ENCODE measurements at places on chromosomes 11 and 22.
A peak's percentile ranks its signal among the peaks of the same experiment; 100 is the strongest.

GRCh38 chr22:29848111-29848510, 10.0 kb upstream of the ASCC2 start:
- DNase-seq, result no peak

DNA sequence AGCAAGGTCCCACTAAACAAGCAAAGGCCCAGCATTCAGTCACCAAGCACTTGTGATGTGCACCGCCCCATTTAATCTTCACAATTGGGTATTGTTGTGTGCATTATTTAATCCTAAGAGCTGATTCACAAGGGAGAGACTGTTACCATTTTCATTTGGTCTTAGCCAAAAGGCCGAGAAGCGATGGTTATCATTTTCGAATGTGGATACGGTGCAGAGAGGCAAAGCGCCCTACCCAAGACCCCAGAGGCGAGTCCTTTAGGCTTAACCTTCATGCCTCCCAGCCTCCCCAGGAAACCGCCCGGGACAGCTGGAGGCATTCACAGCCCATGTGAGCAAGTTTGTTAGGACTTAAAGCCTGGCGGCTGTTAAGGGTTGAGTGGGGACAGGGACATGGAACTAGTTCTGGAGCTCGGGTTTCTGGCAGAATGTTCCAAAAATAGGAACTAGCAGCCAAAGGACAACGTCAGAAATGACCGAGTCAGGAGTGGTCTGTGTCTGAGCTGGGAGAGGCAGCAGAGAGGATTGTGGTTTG, 13.0 kb upstream of the UPK3A start:
- no peak for DNase-seq

DNA sequence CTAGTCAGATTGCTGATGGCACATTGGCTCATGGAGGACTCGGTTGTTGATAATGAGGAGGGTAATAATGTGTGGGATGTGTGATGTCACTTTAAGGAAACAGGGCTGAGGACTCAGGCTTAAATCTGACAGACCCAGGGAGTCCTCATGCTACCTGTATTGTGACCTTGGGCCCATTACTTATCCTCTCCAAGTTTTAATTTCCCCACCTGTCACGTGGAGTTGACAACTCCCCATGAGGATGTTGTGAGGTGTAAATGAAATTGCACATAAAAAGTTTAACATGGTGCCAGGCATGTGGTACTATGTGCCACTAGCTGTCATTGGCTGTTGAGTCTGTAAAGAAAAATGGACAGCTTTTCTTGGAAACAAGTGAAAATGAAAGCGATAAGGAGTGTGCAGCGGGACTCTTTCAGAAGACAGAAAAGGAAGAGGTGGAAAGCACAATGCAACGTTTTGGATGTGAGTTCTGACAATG, 15.3 kb downstream of the IL10RA start:
- DNase-seq, result no peak

GRCh38 chr22:22849640-22850610, 37.7 kb upstream of the IGLL5 start:
- no peak for DNase-seq

DNA sequence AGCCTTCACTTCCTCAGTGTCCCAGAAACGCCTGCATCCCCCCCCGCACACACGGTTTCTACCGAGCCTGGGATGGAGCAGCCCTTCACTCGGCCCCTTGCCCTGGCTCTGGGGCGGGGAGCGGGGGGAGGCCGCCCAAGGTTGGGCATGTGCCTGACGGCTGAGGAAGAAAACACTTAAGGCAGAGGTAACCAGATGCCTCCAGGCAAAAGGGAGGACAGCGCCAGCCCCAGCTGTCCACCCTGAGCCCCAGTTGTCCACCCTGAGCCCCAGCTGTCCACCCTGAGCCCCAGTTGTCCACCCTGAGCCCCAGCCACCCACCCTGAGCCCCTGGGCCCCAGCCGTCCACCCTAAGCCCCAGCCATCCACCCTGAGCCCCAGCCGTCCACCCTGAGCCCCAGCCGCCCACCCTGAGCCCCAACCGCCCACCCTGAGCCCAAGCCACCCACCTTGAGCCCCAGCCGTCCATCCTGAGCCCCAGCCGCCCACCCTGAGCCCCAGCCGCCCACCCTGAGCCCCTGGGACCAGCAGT, 3.8 kb upstream of the TTLL8 start:
- DNase-seq, result no peak

GRCh38 chr11:72774499-72774898, 19.3 kb downstream of the STARD10 start:
- no peak for DNase-seq

GRCh38 chr22:50268655-50269113, 1.5 kb downstream of the MAPK11 start:
- no peak for DNase-seq

DNA sequence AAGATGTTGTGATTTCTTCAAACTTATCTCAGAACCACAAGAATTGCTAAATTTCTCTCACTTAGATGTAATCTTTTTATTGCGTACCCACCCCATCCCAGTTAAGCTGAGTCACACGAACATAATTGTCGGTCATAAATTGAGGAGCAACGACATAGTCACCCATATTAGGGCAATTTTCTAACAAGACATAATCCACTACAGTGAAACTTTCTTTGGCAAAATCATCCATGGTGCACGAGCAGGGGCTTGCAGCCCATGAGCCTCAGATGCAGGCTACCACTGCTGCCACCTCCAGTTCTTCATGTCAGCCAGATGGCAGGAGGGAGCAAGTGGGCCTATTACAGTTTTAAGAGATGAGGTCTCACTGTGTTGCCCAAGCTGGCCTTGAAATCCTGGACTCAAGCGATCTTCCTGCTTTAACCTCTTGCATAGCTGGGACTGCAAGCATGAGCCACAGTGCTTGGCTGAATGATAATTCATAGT, 70.3 kb upstream of the GRK2 start:
- no peak for DNase-seq

- DNase-seq, result no peak
Measured at GRCh38 chr22:26670459-26670858, 13.1 kb downstream of the MIAT start.

GRCh38 chr11:115884800-115885534, 380.8 kb upstream of the CADM1 start:
- no peak for DNase-seq

DNA sequence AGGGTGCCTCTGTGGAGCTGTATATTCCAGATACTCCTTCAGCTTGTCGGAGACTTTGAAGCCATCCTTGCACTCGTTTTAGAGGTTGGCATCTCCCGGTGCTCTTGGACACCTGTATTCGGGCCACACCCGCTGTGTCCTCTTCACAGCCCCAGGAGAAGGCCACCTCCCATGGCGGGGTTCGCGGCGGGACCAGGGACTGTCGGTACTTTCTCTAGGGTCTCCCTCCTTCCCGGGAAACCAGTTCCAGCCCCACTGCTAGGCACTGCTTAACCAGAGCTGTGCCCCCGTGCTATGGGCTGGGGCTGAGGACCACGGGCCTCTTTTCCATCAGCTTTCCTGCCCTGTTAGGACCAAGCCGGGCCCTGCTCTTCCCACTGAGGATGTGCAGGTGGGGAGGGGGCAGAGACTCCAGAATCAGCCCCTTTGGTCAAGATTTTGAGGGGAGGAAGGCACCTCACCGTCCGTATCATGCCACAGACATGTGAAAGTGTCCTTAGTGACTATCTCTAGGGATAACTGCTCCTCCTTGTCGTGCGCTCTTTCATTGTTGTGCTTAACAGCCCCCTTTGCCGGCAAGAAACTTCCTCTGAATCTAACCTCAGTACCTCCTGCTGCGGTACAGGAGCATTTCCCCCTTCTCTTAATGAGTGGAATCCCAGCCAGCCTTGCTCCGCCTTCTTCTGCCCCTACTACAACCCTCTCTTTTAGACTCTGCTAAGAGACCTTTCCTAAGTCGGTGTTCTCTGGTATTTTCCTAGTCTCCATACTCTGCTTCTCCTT, 1.2 kb upstream of the B3GAT1 start:
- no peak for DNase-seq

GRCh38 chr11:111422494-111423249, 43.6 kb upstream of the POU2AF1 start:
- DNase-seq, result peak; percentile 59

- DNase-seq, result no peak
Measured at GRCh38 chr22:23245799-23246136, 65.5 kb downstream of the BCR start.

- no peak for DNase-seq
Measured at GRCh38 chr11:44592125-44592940, 26.9 kb downstream of the CD82 start.
